ENCODE measurements at places on chromosomes 4 and X. TPM values are rescaled to one million over a fixed set of nuclear protein-coding genes. Genes with fewer than 3 reads are reported as not detected.

GRCh38 chr4:52051615-52052474, 741 bp downstream of the SPATA18 start:
- peak; percentile 94 for DNase-seq

GRCh38 chrX:154019061-154019621, 561 bp downstream of the IRAK1 start:
- DNase-seq: no peak

DNA sequence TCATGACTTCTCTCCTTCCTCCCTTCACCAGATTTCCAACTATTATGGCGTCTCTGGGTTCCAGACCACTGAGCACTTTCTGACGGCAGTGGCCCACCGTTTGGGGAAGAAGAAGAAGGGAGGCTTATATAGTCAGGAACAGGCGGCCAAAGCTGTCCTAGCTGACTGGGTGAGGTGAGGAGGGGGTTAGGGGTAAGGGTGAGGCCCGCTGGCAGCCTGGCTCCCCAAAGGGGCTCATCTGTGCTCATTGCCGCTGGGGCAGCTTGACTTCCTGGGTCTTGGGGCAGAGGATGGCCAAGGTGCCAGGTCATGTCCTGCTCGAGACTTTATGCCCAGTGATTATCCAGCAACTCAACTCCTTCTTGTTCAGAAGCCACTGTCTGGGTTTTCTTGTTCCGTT, 21.8 kb downstream of the GNL3L start:
- DNase-seq: no peak

DNA sequence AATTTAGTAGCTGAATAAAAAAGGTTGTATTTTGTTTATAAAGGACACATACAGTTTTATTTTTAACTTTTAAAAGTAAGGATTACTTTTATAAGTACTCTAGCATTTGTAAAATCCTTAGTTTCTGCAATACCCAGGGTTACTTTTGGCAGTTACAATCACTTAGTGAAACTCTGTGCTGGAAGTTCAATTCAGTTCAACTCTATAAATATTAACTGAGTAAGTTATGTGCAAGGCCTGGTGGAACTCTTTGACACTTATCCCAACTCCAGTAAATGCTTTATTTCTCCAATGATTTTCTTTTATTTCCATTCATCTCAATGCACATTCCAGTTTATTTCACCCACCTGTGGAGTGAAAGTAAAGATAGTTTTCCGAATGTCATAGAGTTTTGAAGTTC, 63.3 kb upstream of the HDAC8 start:
- DNase-seq: no peak

DNA sequence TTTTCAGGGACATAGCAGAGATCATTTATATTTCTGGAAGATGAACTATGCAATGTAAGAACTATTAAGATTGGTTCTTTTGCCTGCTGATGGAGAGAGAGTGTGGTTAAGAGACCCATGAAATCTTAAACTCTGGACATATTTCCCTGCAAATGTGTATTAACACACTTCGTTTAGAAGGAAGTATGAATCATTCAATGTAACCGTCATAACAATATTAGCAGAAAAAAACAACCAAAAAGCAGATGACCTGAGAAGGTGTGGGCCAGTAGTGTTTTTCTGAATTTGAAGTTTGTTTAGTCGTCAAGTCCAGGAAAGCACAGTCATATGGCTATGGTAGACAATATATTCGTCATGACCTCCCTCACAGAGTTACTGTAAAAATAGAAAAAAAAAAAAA, 2.5 kb upstream of the TMPRSS11D start:
- no peak for DNase-seq

DNA sequence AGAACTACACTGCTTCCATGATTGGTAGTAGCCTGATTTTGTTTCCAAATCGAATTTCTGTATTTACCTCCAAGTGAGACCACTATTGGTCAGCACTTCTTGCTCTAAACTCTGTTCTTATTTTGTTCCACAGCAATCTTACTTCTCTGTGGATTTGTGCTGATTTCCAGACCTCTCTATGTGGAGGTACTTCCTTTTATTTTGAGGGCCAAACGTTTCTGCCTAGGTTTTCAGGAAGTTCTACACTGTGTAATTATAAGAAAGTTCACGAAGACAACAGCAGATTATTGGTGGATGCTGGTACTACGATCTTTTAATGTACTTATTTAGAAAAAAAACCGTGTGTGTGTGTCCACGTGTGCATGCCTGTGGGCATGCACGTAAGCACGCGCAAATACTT, 46.7 kb downstream of the DTHD1 start:
- no peak for DNase-seq

GRCh38 chr4:66911880-66912279, 633.4 kb downstream of the CENPC start:
- DNase-seq: no peak

- no peak for DNase-seq
Measured at GRCh38 chr4:3863841-3864741, 97.9 kb downstream of the ADRA2C start.

- no peak for DNase-seq
Measured at GRCh38 chr4:37422102-37422501, 177.6 kb downstream of the NWD2 start.

DNA sequence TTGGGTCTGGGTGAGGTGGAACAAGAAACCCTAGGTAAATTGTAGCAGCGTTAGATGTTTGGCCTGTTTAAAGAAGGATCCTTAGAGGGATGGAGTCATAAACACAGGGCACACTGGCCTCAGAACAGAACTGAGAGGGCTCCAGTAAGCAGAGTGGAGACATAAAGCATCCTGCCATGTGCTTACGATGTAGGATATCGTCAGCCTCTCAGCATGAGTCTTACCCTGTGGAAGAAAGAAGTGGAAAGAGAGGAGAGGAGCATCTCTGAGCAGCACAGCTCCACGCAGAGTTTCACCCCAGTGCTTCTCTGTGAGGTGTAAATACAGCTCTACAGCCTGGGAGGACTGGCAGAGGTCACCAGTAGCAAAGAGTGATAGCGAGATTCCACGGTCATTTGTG, 27.8 kb upstream of the SORBS2 start:
- no peak for DNase-seq

GRCh38 chrX:64169988-64170387, 35.5 kb downstream of the AMER1 start:
- DNase-seq: no peak

- DNase-seq: peak; percentile 54
Measured at GRCh38 chrX:13487731-13488505, 81.5 kb upstream of the EGFL6 start.

- peak; percentile 40 for DNase-seq
Measured at GRCh38 chrX:45743081-45743533, 542.4 kb upstream of the DIPK2B start.

DNA sequence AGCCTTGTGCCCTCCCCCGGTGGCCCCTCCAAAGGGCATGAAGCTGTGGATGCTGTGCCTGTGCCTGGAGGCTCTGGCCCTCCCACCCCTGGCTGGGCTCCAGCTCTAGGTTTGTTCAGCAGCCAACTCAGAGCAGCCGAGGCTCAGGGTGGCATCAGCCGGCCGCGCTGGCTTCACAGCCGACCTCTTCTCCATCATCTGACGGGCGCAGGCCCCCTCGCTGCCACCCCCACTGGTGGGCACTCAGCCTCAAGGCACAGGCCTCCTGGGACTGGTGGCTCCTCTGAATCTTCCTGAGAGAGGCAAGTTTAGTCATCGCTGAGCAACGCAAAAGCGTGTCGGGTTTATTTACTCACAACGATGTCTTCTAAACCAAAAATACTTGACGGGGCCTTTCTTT, 46.0 kb downstream of the PCGF3 start:
- no peak for DNase-seq

GRCh38 chrX:49165901-49166881, 3.6 kb downstream of the MAGIX start:
- DNase-seq: peak; percentile 94

GRCh38 chr4:150482581-150482980, 99.4 kb upstream of the MAB21L2 start:
- DNase-seq: no peak

DOCK11 gene
- 6.2 TPM for total RNA-seq

GYG2 gene
- 95.9 TPM for total RNA-seq

PPP2R2C gene
- 8.1 TPM for total RNA-seq

TCEAL6 gene
- not detected for total RNA-seq

STK32B gene
- total RNA-seq: 1.0 TPM

NKAP gene
- total RNA-seq: 7.3 TPM

CPZ gene
- total RNA-seq: 36.4 TPM

GJB1 gene
- total RNA-seq: not detected

UGT8 gene
- total RNA-seq: 13.6 TPM

FDCSP gene
- not detected for total RNA-seq

GPC4 gene
- 416 TPM for total RNA-seq

GAGE12H gene
- not detected for total RNA-seq

All from H9 (cell line).